ENCODE measurements at places on chromosomes 5 and 9.
A peak's percentile ranks its signal among the peaks of the same experiment; 100 is the strongest.

GRCh38 chr5:127243011-127243410 is 47.6 kb upstream of the MEGF10 start:
- no peak for DNase-seq

DNA sequence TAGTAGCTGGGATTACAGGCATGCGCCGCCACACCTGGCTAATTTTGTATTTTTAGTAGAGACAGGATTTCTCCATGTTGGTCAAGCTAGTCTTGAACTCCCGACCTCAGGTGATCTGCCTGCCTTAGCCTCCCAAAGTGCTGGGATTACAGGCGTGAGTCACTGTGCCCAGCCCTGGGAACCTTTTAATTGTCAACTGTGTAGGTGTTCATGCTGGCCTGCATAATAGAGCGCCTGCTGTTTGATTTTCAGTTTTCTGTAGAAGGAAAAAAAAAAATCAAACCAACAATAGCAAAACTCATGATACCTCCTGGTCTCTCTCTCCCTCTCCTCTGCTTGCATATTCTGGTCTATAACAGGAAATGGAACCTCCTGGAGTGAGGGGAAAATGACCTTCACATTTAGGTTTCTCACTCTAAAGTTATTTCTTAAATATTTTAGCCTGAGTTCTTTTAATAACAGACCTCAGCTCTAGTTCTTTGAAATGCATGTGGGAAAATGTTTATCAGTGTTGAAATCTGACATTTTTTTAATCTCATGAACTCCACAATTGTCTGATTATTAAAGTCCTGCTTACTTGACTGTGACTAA is 51.7 kb downstream of the EXOSC2 start:
- no peak for DNase-seq

GRCh38 chr9:132739710-132740310 is 69.5 kb downstream of the GTF3C4 start:
- DNase-seq: no peak

- no peak for DNase-seq
Observed at GRCh38 chr5:138264183-138264582, 10.2 kb downstream of the GFRA3 start.

GRCh38 chr9:26066237-26066636 is 388.0 kb upstream of the TUSC1 start:
- no peak for DNase-seq

DNA sequence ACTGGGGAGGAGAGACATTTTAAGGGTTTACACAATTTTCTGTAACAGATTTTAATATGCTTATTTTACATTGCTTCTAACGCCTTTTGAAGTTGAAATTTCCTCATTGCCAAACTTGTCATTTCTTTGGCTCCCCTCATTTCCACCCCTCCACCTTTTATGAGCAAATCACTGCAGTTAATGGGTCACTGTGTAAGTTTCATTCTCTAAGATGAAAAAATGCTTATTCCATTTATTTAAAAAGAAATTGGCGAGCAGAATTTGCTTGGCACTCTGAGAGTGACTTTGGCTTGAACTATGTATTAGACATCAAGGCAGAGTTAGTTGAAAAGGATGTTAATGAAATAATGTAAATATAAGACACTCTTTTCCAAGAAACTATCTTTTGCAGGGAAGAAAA is 66.6 kb downstream of the ITGA1 start:
- DNase-seq: no peak

DNA sequence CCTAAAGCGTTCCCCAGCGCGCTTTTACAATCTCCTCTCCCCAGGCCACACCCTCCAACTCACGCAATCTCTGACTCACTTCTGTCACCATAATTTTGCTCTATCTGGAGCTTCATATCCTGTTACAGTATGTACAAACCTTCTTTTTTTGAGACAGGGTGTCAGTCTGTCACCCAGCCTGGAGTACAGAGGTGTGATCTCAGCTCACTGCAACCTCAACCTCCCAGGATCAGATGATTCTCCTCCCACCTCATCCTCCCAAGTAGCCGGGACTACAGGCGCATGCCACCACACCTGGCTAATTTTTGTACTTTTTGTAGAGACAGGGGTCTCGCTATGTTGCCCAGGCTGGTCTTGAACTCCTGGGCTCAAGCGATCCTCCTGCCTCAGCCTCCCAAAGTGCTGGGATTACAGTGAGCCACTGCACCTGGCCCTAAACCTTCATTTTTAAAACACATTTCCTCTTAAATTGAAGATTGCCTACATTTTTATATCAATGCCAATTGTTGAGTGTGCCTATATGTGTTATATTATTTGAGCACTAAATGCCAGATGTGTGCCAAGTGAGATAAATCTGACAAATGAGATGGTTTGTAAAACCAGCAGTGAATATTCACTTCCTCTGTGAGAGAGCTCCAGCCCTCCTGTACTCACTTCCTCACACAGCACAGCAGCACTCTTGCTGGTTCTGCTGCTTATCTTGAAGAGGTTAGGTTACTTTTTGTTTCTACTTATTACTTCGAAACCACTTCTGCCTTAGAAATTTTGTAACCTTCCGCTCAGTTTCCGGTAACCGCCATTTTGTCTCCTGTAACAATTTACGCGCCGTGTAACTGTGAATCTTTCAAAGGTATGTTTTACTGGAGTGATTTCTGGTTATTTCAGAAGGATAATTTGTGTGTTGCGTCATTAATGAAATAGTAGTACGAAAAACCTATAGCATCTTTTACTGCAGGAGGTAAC is 57.9 kb downstream of the DOCK8 start:
- peak; percentile 55 for DNase-seq

GRCh38 chr9:133187561-133188005 is 21.5 kb downstream of the OBP2B start:
- no peak for DNase-seq

GRCh38 chr5:73222173-73222572 is 49.2 kb downstream of the TMEM174 start:
- DNase-seq: no peak

GRCh38 chr5:59767681-59768151 is 125.8 kb downstream of the PDE4D start:
- DNase-seq: no peak

- no peak for DNase-seq
Observed at GRCh38 chr5:104598285-104598684, 1035.7 kb upstream of the NUDT12 start.

- no peak for DNase-seq
Observed at GRCh38 chr5:121377461-121377860, 474.2 kb upstream of the FTMT start.

DNA sequence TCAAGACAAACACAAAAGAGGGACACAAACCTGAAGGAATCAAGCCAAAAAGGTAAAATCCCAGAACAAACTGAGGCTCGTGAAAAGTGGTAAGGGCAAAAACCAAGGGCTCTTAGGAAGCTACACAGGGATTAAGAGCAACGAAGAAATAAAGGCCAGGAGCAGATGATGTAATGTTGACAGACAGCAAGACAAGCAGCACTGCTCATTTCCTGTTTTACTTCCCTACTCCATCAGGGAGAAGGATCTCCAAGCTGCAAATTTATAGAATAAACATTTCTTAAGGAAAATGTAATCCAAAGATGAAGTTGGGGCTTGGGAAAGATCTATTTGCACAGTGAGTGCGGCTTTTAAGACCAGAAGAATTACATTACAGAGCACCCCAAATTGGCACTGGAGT is 182.3 kb upstream of the MAP1B start:
- DNase-seq: no peak

- DNase-seq: no peak
Observed at GRCh38 chr5:57406641-57407040, 76.0 kb downstream of the ACTBL2 start.

DNA sequence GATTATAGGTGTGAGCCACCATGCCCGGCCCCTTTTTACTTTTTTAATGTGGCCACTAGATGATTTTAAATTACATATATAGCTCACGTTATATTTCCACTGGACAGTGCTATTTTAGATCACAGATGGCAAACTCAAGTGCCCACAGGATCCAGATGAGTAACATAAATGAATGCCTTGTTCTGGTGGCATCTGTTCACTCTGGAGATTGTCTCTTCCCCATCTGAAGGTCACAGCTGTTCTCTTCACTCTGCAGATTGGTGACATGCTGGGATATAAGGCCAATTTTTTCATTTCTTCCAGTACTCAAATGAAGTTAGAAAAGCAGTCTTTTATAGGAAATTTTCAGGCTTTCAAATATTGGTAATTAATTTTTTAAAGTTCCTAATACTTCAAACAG is 160.1 kb downstream of the DOCK8 start:
- DNase-seq: no peak

GRCh38 chr5:132466433-132467286 is 23.9 kb downstream of the IRF1 start:
- peak; percentile 36 for DNase-seq

GRCh38 chr5:131221008-131221703 is 42.7 kb upstream of the CDC42SE2 start:
- no peak for DNase-seq

GRCh38 chr5:116137544-116138378 is 52.9 kb downstream of the COMMD10 start:
- DNase-seq: no peak

DNA sequence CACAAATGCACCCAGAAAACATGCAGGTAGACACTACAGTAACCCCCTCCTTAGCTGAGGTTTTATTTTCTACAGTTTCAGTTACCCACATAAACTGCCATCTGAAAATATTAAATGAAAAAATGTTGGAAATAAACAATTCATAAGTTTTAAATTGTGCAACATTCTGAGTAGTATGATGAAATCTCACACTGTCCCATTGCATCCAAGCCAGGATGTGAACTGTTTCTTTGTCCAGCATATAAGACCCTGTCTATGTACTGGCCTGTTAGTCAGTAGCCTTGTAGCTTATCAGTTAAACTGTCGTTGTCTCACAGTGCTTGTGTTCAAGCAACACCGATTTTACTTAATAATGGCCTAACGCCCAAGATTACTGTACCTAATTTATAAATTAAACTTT is 630.5 kb downstream of the ANXA1 start:
- DNase-seq: no peak

DNA sequence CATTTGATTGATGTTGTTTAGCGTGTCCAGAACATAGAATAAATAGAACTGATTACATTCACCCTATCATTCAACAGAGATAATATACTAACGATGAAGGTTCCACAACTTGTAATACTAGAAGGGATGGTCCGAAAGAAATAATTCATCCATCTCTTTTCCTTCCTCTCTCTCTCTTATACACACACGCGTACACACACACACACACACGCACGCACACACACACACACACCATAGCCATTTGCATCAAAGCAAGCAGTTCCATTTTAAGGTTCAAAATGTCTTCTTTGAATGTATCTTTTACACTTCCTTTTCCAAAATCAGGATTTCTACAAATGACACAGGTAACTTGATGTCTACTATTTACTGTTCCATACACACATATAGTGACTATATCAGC is 887 bp downstream of the GDA start:
- no peak for DNase-seq

DNA sequence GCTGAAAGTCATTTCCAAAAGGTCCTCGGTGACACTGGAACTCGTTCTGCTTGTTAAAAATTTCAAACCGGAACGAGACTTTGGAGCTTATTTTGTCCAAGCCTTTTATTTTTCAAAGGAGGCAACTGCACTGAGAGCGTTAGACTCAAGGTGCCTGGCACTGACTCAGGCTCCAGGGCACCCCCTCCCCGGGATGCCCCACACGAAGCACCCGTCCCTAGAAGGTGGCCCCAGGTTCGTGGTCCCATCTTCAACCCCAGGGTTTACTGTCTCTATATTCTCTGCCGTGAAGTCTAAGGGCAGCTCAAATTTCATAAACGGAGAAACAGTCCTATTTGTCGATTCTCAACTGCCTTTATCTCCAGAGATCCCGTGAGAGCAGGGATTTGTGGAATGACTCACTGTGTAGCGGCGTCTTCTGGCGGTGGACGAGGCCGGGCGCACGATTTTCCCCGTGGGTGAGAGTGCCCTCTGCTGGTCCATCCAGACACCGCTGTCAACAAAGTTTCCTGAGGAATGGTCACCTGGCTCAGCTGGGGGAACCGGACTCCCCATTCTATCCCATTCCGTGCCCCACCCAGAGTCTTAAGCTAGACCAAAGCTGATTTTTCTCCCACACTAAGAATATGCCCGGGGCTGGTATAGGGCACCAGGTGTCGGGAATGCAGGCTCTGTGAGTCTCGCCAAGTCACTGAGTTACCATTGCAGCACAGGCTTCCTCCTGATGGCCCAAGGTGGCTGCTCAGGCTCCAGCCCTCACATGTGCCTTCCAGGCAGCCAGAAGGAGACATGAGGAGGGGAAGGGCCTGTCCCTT is 27.1 kb upstream of the SLC6A19 start:
- peak; percentile 22 for DNase-seq

DNA sequence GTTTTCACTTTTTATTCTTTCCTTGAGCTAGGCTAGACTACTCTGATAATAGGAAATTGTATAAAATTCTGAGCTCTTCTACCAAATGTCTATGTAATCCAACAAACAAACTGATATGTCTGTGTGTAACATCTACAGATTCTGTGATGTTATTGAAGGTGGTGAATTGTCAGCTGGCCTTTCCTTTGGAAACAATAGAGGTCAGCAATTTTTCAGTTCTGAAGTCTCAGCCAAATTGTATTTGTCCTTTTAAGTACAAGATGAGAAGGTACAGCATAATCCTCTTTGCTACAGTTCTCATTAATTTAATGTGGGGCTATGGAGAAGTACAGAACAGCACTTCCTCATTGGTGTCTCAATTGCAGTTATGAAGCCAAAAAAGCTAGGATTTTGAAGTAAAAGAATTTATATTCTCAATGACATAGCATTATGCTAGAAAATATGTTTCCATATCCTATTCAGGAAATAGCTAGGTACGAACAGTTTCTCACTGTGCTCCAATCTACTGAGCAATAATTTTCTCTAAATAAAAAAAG is 198.0 kb downstream of the HINT1 start:
- no peak for DNase-seq

DNA sequence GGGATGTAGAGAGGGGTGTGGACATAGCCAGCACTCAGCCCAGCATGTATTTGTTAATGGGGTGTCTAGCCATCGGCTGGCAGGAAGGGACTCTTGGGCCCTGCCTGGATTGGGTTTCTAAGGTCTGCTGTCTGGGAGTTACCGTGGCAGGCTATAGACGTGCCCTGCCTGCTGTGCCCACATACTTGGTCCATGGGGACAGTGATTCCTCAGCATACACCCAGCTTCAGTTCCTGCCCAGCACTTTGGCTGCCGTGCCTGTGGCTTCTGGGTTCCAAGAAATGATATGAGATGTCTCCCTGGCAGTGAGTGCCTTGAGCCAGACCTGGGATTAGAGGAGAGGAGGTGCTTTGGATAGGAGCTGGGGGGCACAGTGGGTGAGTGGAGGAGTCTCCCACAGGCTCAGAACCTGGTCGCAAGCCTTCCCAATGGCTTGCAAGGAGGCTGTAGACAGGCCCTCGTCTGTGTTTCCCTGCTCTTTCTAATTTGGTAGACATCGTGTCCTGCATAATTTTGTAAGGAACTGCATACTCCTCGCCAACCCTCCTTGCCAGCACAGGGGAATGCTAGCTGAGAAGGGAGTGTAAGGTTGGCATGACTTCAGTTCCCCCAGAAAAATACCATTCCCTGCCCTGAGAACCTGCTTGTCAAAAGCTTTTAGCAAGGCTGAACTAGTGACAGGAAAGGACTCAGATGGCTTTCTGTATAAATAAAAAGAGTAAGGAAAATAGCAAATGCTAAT is 287.9 kb downstream of the ZSWIM6 start:
- no peak for DNase-seq

Data from stimulated activated CD8-positive, alpha-beta memory T cell treated with anti-CD3 and anti-CD28 coated beads, Interleukin-12 subunit alpha, Interleukin-12 subunit beta, amount 100 ng/mL, for 1 hour (primary cell).